Tibial nerve (tissue), 4 donors: ENCODE measurements at places on chromosomes 2 and 18.

- no peak for DNase-seq
Observed at GRCh38 chr2:41771710-41772109, 276.1 kb upstream of the PKDCC start.

DNA sequence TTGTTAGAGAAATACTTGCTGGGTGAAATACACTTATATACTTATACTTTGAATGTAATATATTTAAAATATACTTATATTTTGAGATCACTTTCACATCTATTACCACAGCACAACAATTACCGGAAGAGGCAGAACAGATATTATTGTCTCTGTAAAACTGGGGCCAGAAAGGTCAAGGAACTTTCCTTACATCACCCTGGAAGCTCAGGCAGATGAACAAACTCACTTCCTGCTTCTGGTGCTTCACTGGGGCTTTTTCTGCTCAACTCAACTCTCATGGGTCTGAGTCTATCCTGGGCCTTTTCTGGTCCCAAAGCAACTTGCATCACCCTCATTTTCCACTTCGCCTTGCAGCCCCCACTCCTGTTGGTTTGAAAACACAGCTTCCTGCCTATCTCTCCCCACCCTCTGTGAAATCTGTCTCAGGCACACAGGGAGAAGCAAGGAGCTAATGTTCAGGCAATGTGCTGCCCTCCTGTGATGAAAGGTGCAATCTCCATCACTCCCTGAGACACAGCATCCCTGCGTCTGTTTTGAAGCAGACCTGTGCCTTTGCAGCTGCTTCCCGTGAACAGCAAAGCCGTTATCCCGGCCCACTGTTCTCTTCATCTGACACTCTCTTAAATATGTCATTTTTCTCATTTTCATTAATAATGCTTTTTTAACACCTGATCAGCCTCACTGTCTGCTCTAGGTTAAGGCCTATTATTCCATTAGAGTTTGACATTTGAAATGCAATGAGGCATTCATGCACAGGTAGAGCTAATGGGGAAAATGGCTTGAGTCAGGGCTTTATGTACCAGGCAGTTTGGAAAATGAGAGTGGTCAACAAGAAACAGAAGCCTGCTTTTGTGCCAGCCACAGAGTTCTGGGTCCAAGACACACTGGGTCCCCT is 251.9 kb upstream of the CHAC2 start:
- DNase-seq, result no peak

- no peak for DNase-seq
Observed at GRCh38 chr2:75719616-75720015, 8.9 kb upstream of the GCFC2 start.

DNA sequence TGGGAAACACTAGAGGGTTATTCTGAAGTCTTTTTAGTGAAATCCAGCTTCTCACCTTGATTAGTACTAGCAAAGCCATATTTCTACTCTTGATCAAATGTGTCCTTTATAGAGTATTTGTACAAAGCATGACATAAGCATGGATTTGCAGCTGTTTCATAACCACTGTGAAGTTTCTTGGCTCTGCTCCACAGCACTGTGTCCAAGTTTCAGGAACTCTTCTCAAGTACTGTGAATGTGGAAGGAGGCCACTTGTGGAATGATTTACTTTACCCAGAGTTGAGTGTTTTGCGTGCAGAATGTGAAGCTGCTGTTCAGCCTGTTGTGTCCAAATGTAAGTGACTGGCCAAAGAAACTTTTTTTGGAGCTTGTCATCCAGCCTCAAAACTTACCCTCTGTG is 16.2 kb upstream of the MAPRE2 start:
- peak; percentile 55 for DNase-seq

- no peak for DNase-seq
Observed at GRCh38 chr2:175195012-175195411, 13.5 kb upstream of the ATP5MC3 start.

- DNase-seq, result peak; percentile 10
Observed at GRCh38 chr2:44016282-44016681, 20.5 kb upstream of the LRPPRC start.

DNA sequence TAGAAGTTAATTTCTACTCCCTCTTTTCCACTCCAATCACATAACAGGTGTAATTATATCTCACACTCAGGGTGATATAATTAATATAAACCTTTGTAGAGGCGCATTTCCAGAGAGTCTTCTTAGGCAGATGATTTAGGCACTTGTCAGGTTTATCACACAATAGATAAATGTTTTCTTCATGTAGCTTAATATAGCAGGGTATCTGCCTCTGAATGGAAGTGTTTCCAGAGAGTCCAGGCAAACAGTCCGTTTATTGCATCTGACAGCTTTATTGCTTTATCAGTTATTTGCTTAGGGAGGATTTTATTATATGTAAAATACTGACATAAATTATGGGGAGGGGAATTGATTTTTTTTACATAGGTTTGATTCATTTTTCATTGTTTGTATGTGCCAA is 766.3 kb downstream of the SLC4A3 start:
- no peak for DNase-seq

- DNase-seq, result no peak
Observed at GRCh38 chr18:50788284-50788683, 31.5 kb downstream of the MRO start.

DNA sequence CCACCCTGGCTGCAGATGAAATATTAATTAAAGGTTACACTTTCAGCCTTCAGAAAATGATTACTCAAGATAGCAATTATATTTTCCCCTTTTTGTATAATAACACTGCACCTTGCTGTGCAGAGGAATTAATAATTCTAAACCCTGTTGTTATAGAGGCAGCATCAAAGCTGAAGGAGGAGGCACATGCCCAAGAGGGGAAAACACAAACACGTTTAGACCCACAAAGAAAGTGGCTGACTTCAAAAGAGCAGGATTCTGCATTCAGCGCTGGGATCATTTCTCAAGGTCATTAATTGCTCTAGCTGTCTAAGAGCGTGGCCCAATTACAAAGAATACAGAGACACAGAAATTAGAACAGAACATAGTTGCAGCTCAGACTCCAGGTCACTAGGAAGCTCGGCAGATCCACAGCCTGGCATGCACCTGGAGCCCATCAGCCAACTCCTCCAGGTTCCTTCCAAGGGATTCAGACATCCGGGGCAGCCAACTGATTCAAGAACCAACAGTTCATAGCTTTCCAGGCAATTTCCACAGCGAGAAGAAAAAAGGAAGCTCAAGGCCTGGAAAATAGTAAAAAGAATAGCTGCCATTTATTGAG is 102.3 kb upstream of the ID2 start:
- DNase-seq, result no peak

- DNase-seq, result no peak
Observed at GRCh38 chr2:55162284-55163006, 69.6 kb downstream of the CLHC1 start.

DNA sequence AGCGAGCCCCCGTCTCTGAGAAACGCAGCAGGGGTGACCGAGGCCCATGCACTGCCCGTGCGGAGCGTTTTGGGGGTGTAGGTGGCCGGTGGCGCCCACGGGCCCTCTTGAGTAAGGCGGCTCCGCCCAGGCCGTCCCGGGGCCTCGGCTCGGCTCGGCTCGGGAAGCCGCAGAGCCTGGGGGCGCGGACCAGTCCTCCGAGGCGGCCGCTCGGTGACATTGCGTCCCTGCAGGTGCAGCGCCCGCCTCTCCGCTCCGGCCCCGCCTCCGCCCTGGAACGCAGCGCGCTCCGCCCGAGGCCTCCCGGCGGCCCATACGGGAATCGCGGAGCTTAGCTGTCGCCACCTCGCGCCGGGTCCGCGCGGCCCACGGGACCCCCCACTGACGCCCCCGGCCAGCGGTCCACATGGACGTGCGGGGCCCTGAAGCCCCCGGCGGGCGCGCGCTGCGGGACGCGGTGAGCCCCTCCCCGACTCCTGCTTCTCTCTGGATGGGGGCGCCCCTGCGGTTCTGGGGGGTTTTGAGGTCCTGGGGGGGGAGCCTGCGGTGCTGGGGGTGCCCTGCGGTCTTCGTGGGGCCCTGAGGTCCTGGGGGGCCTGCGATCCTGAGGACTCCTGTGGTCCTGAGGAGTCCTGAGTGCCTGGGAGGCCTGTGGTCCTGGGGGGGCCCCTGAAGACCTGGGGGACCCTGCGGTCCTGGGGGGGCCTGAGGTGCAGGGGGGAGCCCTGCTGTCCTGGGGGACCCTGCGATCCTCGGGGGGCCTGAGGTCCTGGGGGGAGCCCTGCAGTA is at the start of gene HSBP1L1:
HSBP1L1 (plus strand) TSS at position 314 of the 789 bp plus-strand sequence; CDS start at position 407, 93 bp downstream.
- no peak for DNase-seq

DNA sequence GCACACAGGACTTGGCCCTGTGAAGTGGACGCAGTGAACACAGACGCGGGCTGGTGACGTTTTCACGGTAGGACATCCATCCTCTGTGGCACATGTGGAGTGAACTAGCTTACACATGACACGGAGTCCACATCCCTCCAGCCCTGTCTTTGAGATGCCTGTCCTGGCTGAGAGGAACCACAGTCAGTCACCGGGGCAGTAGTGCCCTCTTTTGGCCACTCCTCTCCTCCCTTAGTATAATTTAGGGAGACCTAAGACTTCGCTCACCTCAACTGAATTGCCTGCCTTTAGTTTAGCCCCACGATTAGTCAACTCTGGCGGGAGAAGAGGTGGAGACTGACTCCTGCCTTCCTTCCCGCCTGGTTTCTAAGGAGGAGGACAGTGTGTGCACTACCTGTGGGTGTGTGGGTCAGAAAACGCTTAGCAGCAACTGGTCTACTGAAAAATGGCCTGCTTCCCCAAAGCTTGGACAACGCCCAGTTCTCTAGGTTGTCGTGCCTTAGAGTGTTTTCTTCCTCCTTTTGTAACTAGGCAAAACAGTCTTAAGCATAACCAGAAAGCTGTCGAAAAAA is 70.6 kb downstream of the MBP start:
- DNase-seq, result no peak

- DNase-seq, result no peak
Observed at GRCh38 chr18:50839341-50839740, 19.5 kb upstream of the MRO start.

GRCh38 chr2:32632089-32632488 is 4.2 kb downstream of the TTC27 start:
- no peak for DNase-seq

DNA sequence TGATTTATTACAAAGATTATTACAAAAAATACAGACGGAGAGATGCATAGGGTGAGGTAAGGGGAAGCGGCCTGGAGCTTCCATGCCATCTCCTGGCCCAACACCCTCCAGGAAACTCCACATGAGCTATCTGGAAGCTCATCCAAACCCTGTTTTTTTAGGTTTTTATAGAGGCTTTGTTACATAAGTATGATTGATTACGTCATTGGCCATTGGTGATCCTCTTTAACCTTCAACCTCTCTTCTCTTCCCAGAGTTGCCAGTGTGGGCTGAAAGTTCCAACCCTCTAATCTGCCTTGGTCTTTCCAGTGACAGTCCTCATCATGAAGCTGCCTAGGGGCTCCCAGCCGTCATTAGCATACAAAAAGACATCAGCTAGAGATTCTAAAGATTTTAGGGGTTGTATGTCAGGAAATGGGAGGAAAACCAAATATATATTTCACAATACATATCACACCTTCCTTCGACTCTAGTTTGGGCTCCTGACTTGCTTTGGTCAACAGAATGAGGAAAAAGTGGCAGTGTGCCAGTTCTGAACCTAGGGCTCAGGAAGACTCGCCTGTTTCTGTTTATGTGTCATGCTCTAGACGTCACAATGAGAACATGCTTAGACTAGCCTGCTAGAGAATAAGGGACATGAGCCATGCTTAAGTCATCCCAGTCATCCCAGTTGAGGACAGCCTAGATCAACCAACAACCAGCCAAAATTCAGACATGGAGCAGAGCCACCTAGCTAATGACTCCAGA is 54.1 kb downstream of the ETAA1 start:
- DNase-seq, result no peak

DNA sequence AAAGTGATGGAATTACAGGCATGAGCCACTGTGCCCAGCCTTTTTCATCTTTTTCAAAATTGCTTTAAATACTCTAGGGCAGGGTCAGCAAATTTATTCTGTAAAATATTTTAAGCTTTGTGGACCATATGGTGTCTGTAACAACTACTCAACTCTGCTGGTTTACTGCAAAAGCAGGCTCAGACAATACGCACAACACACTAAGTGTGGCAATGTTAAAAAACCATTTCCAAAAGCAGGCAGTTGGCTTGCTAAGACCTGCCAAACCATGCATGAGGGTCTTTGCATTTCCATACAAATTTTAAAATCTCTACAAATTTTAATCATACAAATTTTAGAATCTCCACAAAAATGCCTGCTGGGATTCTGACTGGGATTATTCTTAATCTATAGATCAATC is 44.1 kb downstream of the YES1 start:
- DNase-seq, result no peak

DNA sequence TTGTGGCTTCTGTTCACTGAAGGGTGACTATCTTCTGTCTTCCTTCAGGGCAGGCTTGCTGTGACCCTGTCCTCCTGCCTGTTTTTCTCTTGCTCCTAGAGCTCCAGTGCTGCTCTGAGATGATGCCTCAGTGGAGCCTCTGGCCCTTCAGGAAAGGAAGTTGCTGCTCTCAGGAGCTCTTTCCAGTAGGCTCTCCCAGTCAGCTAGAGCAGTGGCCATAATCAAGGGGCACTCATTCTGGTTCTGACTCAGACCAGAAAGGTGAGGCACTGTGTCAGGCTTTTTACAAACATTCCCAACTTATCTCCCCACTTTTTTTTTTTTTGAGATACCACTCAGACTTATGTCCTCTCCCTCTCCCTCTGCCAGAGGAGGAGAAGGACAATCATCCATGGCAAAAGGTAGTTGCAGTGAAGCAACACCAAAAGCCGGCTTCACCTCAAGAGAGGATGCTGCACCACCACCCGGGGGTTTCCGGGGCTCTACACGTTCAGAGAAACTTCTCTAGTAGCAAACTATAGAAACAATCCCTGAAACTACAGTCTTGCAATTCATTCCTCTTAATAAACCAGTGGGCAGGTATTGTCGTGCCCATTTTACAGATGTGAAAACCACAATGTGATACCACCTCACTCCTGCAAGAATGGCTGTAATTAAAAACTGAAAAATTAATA is 115.4 kb downstream of the ACTR3 start:
- no peak for DNase-seq

DNA sequence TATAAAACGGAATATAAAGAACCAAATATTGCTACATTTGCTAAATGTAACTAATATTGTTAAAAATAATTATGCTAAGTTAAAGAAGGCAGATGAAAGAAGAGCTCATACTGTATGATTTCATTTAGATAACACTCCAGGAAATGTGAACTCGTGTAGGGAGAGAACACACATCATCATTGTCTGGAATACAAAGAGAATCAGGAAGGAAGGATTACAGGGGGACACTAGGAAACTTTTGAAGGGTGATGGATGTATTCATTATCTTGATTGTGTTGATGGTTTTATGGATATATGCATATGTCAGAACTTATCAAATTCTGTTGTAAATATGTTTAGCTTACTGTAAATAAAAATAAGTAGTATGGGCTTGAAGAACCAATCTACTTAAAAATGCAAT is 104.1 kb upstream of the TRIB2 start:
- DNase-seq, result no peak
